ENCODE measurements at places on chromosomes 11 and 22.

GRCh38 chr11:12684816-12685215 lies 10.6 kb downstream of the TEAD1 start:
- DNase-seq = no peak

DNA sequence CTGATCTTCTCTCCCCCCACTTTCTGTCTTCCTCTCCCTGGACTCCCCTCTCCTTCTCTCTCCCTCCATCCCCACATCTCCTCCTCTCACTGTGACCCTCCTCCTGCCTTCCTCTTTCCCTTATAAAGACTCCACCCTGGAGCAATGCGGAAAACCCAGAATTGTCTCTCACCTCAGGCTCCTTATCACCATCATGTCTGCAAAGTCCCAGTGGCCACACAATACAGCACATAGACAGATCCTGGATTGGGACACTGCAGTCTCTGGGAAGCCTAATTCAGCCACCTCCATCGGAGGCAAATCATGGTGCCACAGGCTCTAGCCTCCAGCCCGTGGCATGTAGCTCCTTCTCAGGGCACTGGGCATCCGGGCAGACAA lies 2.7 kb downstream of the RFPL2 start:
- DNase-seq = no peak

DNA sequence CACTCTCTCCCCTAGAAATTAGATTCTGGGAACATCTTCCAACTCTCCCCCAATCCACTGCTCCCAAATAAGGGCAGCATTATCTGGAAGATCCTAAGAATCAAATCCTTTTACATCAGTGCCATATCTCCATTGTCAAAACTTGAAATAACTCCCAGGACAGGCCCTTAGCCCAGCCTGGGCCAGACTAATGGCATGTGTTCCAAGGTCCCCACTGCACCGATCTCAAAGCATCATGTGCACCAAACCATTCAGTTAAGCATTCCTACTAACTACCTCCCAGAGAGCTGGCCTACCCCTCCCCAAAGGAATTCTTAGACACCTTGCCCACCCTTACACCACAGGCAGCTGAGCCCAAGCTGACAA lies 44.2 kb upstream of the POU2AF1 start:
- DNase-seq = no peak

- no peak for DNase-seq
Measured at GRCh38 chr11:66333896-66334604, 2.2 kb downstream of the RIN1 start.

DNA sequence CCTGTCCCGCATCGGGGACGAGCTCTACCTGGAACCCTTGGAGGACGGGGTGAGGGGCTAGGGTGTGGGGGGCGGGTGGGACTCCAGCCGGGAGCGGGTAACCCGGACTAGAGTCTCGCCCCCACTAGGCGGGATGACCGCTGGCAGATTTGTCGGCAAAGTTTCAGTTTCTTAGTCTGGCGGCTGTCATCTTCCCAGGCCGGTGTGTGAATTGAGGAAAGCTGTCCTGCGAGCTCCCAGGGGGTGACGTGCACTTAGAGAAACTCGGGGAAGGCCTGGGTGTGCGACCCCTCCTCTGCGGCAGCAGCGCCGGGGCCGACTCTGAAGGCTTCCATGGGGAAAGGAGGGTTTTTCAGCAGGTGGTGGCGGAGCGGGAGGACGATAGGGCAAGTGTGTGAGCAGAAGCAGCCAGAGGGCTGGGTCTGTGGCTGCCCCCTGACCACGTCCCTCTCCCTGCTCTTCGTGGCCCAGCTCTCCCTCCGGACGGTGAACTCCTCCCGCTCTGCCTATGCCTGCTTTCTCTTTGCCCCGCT lies 463 bp downstream of the RAD9A start:
- DNase-seq = no peak

DNA sequence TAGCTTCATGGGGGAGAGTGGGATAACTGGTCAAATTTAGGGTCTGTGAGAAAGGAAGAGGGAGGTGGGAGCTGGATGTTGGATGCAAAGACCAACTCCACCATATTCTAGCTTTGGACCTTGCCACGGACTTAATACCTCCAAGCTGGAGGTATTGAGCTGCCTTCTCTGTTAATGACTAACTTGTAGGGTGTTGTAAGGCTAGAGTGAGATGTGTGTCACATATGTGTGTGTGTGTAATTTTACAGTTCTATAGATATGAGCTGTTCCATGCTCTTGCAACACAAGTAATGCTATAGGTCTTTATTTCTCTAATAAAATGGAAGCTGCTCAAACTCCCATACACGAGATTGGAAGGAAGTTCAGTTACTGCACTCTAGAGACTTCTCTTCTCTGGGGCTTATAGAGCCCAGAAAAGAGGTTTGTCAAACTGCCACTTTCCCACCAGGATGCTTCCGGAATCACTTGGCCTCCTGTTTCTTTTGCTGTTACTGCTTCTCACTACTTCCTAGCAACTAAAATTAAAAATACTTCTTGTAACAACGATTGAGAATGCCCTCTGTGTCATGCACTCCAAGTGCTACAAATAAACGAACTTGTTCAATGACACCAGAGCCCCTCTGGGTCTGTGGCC lies 16.0 kb upstream of the FJX1 start:
- DNase-seq = no peak

GRCh38 chr11:36073411-36074203 lies 129.7 kb downstream of the LDLRAD3 start:
- DNase-seq = no peak

DNA sequence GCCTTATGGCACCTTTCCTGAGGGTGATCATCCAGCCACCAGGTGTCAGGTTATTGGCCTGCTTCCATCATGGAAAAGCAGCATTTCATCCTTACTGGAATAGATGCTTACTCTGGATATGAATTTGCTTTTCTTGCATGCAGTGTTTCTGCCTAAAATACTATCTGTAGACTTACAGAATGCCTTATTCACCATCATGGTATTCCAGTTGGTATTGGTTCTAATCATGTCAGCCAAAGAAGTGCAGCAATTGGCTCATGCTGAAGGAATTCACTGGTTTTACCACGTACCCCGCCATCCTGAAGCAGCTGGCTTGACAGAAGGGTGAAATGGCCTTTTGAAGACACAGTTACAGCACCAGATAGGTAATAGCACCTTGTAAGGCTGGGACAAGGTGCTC lies 194.2 kb downstream of the AASDHPPT start:
- DNase-seq = no peak

GRCh38 chr11:35295751-35296150 lies 123.6 kb downstream of the SLC1A2 start:
- no peak for DNase-seq

GRCh38 chr22:41177622-41178424 lies 27.3 kb upstream of the L3MBTL2 start:
- no peak for DNase-seq

- no peak for DNase-seq
Measured at GRCh38 chr11:27672836-27673464, 27.3 kb downstream of the BDNF start.

GRCh38 chr11:132639986-132640385 lies 892.3 kb downstream of the OPCML start:
- no peak for DNase-seq

DNA sequence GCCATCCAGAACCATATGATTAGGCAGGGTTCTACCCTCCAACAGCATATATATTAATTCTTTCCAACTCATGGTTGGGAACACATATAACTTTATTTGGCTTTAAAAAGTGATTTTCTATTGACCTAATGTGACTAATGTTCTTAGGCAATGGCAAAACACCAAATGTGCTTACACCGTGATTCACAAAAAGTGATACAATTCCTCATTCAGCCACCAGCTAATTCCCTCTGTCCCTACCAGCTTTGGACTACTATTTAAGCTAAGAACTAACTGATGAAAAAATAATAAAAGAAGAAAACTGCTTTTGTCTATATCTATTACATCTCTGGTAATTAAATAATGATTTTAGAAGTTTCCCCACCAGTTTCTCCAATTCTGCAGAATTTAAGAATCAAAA lies 4.7 kb downstream of the CTSC start:
- no peak for DNase-seq

GRCh38 chr11:57390535-57390934 lies at the start of gene PRG2:
PRG2 (minus strand) TSS chr11:57390650; CDS start chr11:57389944, 706 bp downstream.
- no peak for DNase-seq

GRCh38 chr11:64036087-64037026 lies 626 bp downstream of the FLRT1 start:
- no peak for DNase-seq

DNA sequence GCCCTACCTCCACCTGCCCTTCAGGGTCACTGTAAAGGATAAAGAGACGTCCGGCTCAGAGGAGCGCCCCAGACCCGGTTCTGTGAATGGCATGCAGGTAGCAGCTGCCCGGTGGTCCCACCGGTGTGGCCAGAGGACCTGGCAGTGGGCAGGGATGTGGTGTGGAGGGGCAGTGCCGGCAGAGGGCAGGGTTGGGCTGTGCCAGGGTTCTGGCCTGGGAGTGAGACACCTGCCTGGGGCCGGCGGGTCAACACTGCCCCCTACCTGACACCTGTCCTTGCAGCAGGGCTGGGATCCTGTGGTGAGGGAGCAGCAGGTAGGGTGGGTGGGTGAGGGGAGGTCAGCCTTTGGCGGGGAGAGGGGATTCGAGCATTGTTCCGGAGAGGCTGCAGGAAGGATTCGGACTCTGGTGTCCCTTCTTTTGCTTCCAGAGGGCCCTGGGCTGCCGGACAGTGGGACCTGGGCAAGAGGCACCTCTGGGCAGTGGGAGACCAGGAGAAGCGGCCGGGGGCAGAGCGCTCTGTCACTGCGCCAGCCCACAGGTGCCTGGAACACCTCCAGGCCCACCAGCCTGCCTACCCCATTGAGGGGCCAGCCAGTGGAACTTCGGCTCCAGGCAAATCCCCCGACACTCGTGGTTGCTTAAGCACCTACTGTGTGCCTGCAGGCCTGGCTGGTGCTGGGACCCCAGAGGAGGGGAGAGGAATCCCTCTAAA lies 1.6 kb upstream of the PHLDA2 start:
- no peak for DNase-seq

GRCh38 chr22:18065256-18065655 lies 12.5 kb upstream of the PEX26 start:
- no peak for DNase-seq

DNA sequence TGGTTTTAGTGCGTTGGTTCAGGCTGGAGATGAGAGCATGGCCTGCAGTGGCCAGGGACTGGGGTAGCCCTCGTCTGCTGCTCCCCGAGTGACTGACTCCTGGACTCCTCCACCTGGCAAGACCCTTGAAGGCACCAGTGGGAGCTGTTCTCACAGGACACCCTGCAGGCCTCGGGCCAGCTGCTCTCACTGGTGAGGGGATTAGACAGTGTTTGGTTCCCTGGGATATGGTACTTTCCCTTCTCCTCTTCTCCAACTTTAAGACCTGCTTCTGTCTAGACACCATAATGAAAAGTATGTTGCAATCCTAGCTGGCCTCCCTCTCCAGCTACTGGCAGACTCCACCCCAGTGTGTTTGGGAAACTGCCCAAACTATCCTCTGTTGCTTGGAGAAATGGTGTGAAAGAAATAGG lies 168.8 kb upstream of the CADM1 start:
- DNase-seq = no peak

- DNase-seq = no peak
Measured at GRCh38 chr11:20000022-20000350, 160.3 kb downstream of the DBX1 start.

- no peak for DNase-seq
Measured at GRCh38 chr11:76524919-76525318, 80.1 kb downstream of the EMSY start.

- no peak for DNase-seq
Measured at GRCh38 chr11:35794850-35795249, 132.3 kb downstream of the TRIM44 start.

DNA sequence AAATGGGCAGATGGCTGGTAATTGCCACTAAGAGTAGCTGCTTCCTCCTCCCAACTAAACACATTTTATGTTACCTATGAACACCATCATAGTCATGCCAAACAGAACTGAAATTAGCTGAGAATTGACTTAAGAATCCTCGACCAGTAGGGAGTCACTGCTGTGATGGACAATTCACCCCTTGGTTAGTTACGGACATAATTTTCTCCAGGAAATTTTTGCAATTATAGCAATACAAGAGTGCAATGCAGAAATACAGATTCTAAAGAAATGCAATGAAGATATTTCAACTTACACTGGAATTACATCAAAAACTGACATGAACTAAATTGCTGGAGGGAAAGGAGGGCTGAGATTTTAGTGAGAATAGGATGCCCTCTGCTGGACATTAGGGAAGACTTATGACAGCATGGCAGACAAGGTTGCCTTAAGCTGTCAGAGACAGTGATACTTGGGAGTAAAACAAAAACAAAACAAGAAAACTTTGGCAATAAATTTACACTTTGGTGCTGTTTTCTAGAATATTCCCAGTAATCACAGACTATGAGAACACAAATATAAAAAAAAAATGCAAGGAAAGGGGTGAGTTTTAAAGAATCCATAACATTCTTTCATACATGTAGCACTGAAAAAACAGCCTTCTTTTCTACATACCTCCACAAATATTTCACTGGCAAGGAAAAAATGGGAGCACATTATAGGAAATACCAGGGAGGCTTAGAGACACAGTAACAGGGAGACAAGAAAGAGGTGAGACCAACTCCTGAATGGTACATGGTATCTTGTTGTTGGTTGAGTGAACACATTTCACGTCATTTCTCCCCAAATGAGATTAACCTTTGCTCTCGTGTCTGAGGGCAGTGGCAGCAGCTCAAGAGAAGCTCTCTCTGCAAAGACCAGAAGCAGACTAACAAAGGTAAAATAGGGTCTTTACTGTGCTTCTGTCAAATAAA lies 11.2 kb upstream of the PPP2R1B start:
- no peak for DNase-seq

DNA sequence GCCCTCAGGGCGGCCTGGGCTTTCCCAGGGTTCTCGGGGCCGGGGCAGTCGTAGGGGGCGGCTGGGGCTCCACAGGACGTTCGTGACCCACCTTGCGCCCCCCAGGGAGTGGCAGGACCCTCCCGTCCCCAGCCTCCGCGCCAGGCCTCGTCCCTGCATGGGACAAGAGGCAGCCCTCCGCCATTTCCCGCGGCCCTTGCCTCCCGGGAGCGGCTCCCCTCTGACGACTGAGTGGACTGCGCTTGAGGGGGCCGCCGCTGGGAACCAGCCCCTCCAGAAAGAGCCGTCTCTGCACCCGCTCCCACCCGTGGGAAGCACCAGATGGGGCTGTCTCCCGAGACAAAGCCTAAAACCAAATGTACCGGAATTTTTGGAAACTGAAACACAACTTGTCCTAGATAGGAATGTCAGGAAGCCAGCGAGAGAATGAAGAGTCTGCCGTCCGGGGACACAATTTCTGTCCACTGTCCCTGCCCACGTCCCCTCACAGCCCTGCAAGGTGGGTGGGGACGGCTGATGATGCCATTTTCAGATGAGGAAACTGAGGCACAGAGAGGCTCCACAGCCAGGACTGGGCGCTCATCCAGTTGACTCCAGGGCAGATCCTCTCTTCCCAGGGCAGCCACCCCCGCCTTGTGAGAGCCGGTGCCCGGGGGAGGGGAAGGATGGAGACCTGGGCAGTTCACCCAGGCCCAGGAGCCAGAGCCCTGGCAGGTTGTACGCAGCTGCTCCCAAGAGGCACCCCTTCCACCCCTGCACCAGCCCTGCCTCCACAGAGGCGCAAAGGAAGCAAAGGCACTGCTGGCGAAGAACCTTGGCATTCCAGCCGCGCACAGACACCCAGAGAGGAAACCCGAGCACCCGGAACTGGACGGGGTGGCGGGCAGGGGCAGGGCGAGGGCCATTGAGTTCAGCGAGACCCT lies 18.1 kb upstream of the PICK1 start:
- no peak for DNase-seq
